NCI-H524 treated with DMSO at 0.1 percent for 48 hours (cell line): ENCODE measurements at places on chromosomes 6 and 20.

GRCh38 chr6:150200428-150201100, 57.7 kb downstream of the PPP1R14C start:
- no peak for DNase-seq

DNA sequence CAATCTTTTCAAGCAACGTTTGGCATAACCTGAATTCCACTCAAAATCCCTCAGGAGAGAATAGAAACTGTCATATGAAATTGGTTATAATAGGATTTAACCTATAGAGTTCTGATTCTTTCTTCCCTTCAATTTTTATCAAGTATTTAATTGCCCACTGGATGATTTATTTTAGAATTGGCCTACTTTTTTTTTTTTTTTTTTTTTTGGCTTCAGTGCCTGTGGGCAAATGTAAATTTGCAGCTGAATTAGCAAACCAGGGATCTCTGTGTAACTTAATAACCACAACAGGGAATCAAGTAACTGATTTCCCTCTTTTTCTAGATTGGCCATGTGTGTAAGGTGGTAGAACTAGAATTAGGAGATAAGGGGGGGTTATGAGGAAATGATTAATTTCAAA, 157.0 kb downstream of the SOX4 start:
- DNase-seq: no peak

DNA sequence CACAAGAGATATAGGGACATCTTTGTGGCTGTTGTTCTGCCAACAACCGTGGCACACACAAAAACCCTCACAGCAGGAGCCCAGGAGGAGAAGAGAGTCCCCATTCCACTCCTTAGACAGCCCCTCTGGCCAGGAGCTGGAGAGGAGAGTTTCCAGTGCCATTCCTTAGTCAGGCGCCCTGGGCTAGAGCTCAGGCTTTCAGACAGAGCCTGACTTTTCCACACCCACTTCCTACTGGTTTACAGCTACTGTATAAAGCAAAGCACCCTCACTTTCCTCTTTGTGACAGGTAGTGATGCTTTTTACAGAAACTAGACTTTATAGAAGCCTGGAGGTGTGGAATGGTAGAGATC, 145.9 kb downstream of the SYCP2 start:
- DNase-seq: no peak

DNA sequence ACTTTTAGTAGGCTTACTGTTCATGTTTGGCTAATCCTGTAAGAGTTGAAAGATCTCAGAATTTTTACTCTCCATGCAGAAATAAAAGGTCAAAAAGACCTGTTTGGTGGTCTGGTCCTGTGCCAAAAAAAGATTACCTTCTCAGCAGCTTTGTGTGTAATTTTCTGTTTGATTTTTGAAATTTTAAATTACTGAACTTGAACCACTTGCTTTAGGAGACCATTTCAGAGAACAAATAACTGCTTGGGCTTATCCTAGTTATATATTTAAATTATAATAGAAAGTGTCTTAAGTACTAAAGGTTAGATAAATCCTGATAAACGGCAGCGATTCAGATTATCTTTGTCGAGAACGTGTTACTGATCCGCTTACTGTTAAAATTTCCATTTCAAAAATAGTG, 118.3 kb upstream of the GRIK2 start:
- no peak for DNase-seq

GRCh38 chr6:37172912-37173492, 3.0 kb downstream of the PIM1 start:
- no peak for DNase-seq

- DNase-seq: no peak
Measured at GRCh38 chr6:11362564-11362963, 130.1 kb upstream of the NEDD9 start.

DNA sequence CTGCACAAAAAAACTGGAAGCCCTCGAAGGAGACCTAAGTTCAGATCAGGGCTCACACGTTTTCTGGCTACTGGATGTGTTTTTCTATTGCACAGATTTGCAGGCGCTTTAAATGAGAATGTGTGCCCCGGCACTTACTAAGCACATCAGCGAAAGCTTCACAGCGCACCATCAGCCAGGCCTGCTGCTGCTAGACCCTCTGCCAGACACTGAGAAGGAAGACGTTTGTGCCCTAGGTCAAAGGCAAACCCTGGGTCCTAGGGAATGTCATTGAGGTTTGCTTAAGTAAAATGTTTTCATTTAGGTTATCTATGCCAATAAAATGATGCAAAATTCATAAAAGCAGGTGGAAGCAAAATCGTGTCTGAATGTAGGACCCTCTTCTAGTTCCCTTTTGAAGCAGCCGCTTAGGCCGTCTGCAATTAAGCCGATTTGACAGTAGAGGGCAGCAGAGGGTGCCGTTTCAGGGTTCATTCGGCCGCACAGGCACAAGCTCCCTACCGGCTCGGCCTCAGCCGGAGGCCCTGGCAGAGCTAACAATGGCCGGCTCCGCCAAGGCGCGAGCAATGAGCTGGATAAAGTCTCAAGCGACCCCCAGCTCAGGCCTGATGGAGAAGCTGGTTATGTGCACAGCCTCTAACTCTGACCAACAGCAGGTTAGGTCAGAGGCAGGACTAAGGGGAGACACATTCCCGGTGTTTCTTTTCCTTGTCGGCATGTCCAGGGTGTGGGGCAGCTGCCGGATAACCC, 107.2 kb upstream of the FOXA2 start:
- no peak for DNase-seq

- no peak for DNase-seq
Measured at GRCh38 chr20:51930775-51931174, 128.5 kb upstream of the SALL4 start.

GRCh38 chr6:160217073-160217472, 41.5 kb downstream of the SLC22A2 start:
- no peak for DNase-seq

- no peak for DNase-seq
Measured at GRCh38 chr20:50284811-50285375, 94.3 kb downstream of the CEBPB start.

DNA sequence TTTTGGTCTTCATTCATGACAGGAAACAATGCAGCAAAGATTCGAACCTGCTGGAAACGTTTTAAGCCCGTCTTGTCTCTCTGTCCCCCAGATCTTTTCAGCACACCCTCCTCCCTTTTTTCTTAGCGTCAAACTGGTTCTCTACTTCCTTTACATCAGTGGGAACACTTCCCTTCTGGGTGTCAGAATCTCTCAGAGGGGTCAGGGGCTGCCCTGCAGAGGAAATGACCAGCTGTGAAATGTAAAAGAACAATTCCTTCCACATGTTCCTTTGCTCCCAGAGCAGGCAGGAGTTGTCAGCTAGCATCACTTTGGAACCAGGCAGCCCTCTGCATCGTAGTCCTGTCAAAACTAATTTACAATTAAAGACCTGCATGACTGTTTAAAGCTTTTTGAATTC, 619.0 kb downstream of the TFAP2A start:
- DNase-seq: no peak

GRCh38 chr20:38311491-38311890, 7.5 kb downstream of the BPI start:
- DNase-seq: no peak

DNA sequence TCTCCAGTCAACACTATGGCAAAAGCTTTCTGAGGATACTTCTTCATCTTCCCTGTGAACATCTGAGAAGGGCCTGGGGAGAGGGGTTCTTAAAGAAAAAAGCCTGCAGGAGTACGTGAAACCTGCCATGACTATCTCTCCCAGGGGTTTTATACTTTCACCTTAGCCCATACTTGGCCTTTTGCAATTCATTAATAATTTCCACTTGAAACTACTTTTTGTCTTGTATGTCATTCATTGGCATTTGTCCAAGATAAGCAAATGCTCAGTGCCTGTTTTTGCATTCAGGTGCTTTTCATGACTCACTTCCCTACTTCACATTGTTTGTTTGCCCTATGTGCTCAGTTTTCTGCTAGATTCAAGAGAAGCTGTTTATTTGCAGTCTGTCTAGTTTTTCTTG, 580.3 kb upstream of the GJE1 start:
- peak; percentile 44 for DNase-seq

DNA sequence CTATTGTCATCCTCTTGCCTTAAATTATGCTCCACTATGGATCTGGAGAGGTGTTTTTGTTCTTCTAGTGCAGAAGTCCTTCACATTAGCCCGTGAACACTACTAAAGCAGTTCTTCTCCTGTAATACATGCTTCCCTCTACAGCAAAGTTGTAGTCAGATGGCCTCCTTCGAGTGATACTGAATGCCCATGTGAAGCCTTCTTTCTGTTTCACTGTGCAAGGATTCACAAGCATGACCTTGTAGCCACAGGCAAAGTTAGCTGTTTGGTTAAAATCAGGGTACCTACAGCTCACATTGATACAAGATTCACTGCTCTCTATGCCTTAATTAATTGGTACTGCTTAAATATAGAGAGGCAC, 47.6 kb downstream of the ARHGAP18 start:
- no peak for DNase-seq

GRCh38 chr6:141361559-141361958, 771.2 kb upstream of the GJE1 start:
- DNase-seq: no peak

- no peak for DNase-seq
Measured at GRCh38 chr6:111971181-111971841, 82.6 kb upstream of the CCN6 start.

DNA sequence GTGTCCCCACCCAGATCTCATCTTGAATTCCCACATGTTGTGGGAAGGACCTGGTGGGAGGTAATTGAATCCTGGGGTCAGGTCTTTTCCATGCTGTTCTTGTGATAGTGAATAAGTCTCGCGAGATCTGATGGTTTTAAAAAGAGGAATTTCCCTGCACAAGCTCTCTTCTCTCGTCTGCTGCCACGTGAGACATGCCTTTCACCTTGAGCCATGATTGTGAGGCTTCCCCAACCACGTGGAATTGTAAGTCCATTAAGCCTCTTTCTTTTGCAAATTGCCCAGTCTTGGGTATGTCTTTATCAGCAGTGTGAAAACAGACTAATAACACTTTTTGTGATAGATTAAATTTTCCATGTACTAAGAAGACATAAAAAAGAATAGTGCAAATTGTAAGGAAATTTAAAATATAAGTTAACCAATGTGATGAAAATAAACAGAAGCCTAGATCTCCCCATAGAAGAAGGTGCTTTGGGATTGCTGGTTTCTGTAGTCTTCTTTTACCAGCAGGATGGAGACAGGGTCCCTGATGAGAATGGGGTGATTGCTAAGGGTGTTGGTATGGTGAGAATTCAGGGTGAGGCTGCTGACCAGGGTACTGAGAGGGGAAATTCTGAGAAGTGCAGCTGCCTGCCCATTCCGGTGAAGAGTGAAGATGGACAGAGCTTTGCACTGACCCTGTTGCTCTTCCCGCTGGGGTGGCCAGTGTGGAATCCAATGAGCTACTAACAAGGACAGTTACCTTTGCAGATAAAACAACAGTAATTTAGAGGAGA, 50.7 kb downstream of the BMP2 start:
- DNase-seq: no peak

DNA sequence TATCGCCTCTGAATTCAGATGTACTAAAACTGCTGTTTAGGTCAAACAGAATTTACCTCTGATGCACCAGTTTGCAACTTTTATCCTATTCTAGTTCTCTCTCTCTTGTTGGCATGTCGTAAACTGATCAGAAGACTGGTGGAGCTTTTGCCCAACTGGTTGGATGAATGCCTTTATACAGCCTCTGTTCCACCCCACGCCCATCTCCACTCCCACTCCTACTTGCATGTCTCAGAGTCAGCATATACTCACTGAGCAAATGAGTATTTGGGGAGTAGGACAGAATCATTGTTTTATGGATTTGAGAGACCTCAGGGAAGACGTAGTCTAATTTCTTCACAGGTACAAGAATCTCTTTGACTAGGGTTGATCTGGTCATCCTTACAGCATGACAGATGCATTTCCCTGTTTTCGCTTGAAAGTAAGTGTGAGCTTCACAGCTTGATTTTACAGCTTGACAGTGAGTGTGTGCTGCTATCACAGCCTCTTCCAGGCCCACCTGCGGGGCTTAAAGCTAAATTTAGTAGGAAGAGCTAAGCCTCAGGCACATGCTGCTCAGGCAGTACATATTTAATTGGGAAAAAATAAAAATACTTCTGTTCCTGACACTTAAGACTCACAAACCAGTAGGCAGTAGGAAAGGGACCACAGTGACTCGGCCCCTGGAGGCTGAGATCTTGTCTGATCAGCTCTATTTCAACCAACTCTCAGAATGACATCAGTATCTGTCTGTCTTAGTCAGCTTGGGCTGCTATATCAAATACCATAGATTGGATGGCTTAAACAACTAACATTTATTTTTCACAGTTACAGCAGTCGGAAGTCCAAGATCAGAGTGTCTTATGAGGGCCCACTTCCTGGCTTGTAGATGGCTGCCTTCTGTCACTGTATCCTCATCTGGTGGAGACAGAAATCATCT, 30.4 kb downstream of the TRMT6 start:
- DNase-seq: no peak

DNA sequence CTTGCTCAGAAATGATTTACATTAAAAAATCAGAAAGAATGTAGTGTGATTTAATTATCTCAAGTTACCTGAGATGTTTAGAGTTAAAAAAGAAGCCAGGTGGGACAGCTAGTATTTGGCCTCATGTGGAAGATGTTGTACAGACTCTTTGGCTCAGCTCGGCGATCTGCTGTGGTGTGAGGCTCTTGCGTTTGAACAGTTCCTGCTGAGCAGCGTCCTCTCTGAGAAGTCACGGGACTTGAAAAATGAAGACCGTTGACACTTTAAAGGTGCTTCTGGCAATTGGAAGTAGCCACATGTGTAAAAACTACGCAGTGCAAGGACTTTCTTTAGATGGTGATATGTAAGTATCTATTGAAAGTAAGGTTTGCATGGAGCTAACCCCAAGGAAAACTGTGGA, 169.0 kb downstream of the BACH2 start:
- no peak for DNase-seq
